ENCODE measurements at places on chromosomes 3 and 15.
A peak's percentile ranks its signal among the peaks of the same experiment; 100 is the strongest.

- DNase-seq = no peak
These were observed 84.2 kb upstream of the SLC4A7 start for GRCh38 chr3:27568393-27568792.

- no peak for DNase-seq
These were observed 494 bp downstream of the GCSAM start for GRCh38 chr3:112132554-112132953.

DNA sequence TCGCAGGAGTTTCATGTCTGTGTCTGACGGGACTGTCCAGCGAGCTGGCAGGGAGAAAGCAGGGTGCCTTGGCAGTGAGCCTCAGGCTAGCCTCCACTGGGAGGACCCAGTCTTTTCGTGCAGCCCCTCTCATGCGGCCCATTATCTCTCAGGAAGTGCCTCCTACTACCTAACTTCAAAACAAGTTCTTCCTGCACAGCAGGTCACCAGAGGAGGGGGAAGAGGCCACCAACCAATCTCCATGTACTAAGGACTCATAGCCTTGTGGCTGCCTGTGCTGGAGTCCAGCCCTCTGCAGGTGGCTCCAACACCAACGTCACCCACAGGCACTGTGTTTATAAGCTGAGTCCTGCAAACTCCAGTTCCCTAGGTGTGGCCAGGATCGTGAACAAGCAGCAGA lies 4.8 kb downstream of the VIPR1 start:
- DNase-seq = no peak

DNA sequence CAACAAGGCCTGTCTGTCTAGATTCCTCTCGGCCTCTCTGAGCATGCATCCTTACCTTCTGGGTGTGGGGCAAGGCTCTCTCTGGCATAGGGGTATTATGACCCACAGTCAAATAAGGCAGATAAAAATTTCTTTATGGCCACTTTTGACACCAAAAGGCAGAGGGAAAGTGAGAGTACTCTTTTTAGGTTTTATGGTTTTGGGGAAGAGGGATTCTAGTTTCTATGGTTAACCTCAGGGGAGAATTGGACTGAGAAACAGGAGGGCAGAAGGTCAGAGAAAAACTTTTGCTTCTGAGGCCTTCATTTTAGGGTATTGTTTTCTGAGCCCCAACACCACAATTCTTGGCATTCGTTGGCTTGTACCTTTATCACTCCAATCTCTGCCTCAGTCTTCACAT lies 70.0 kb upstream of the CCDC54 start:
- DNase-seq = no peak

GRCh38 chr3:134809427-134810051 lies 14.5 kb downstream of the EPHB1 start:
- DNase-seq = no peak

DNA sequence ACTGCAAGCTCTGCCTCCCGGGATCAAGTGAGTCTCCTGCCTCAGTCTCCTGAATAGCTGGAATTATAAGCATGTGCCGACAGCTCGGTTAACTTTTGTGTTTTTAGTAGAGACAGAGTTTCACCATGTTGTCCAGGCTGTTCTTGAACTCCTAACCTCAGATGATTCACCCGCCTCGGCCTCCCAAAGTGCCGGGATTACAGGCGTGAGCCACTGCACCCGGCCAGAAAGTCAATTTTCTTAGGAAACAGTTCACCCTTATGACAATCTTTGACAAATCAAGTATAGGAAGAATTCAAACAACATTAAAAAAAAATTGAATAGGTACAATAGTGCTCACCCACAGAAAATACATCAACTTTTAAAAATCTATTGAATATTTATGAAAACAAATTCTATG lies 23.6 kb upstream of the DUT start:
- DNase-seq = no peak

GRCh38 chr3:133928136-133928893 lies 32.6 kb upstream of the RAB6B start:
- DNase-seq = no peak

DNA sequence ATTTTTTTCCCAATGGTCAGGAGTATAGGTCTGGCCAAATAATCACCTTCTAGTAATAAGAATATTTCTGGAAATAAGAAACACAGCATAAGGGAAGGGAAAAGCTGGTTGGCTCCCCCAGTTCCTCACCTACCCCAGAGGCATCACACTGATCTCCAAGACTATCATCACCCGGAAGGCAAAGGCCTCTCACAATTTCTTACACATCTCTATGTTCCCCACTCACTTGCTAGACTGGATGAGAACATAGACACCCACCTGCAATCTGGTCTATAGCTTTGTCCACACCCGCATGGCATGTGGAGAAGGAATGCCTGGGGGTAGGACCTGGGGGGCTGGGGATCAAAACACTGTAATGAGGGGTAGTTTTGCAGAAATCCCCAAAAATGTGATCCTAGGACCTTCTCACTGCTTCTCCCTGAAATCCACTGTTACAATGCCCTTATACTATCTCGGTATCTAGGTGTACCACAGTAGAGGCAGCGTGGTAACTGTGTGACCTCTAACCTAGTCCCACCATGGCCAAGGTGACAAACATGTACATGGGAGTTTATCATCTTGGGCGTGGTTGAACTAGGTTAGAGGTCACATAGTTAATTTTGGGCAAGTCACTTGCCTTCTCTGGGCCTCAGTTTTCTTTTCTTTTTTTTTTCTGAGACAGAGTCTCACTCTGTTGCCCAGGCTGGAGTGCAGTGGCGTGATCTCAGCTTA lies 29.5 kb upstream of the NRROS start:
- DNase-seq = no peak

DNA sequence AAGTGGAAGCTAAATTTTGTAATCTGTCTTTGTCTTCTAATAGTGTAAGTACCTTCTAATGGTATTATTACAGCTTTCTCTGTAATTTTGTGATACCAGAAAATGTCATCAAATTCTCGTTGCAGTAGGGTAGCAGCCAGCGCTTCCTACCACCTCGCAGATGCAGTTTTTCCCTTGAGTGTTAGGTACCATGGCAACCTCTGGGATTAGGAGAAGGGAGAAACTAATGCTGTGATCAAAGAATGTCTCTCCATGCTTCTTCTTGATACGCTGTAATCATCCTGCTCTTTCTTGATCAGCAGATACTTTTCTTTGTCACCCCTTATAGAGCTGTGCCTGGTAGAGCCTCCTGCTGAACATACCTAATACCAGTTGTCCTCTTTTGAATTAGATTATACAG lies 27.7 kb downstream of the SRP14 start:
- DNase-seq = no peak

- no peak for DNase-seq
These were observed 208.4 kb upstream of the CGNL1 start for GRCh38 chr15:57167821-57168395.

- DNase-seq = no peak
These were observed 491.4 kb downstream of the TUSC7 start for GRCh38 chr3:117200962-117201361.

GRCh38 chr3:2851361-2851760 lies 258.8 kb downstream of the IL5RA start:
- DNase-seq = peak; percentile 53

DNA sequence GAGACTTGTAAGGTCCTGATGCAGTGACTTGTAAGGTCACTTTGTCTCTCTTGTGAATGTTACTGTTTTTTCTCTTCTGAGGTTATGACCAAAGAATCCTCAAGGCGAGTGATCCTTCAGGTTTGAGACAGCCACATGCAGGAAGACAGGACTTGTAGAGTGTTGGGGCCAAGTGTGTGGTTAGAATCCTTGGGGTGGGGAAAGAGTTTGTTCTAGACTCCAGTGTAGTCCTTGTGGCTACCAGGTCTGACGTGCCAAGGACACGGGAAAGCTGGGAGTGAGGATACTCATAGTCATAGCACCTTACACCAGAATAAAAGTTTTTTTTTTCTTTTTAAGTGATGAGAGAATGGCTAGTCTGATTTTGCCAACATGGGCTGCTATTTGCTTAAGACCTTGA lies 7.3 kb upstream of the SACM1L start:
- no peak for DNase-seq

GRCh38 chr3:55729546-55729945 lies 242.4 kb upstream of the WNT5A start:
- DNase-seq = no peak

GRCh38 chr3:100682056-100682853 lies 27.0 kb upstream of the TFG start:
- no peak for DNase-seq

GRCh38 chr15:78438619-78439285 lies 736 bp downstream of the IREB2 start:
- DNase-seq = peak; percentile 62

DNA sequence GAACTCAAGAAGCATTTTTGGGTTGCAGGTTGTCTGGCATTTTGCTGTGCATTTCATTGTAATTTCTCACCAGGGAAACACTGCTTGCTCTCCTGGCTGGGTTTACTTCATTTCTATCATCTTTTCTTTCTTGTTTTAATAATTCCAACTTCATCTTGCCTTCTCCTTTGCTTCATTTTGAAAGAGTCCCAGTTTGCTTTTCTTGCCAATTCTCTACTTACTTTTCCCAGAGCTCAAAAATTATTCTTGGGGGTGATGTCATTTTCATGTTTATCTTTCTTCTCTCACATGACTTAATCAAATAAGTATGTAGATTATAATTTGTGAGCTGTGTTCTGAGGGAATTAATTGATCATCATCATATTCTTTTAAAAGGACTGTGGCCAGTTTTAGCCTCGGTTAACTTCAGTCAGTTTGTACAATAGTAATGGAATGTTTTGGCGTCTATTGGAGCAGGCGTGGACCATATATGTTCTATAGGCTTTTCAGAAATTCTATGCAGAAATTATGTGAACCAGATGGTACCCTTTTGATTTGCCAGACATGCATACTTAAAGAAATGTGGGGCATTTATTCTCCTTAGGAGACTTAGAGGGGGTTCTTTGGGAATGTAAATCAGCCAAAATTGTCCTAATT lies 30.1 kb downstream of the SH3GL3 start:
- DNase-seq = no peak

- DNase-seq = peak; percentile 44
These were observed 2.0 kb upstream of the MCF2L2 start for GRCh38 chr3:183430325-183430957.

DNA sequence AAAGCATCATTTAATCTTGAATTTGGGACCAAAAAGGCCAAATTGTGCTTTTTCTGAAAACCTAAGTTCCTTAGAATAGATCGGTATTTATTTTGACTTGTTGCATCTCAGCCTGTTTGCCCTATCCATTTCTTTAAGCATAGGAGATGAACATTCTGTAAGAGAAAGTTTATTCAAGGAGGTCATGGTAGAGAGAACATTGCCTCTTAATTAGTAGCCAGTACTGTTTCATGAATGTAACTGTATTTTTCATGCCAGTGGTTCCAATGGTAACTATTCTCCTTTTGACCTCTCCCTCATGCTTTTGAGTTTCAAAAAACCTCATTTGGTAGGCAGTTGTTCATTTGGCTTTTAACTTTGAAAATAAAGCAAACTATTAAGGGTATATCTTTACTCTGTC lies 55.4 kb downstream of the ARMC8 start:
- no peak for DNase-seq

- no peak for DNase-seq
These were observed 44.0 kb upstream of the ALCAM start for GRCh38 chr3:105322570-105323273.

DNA sequence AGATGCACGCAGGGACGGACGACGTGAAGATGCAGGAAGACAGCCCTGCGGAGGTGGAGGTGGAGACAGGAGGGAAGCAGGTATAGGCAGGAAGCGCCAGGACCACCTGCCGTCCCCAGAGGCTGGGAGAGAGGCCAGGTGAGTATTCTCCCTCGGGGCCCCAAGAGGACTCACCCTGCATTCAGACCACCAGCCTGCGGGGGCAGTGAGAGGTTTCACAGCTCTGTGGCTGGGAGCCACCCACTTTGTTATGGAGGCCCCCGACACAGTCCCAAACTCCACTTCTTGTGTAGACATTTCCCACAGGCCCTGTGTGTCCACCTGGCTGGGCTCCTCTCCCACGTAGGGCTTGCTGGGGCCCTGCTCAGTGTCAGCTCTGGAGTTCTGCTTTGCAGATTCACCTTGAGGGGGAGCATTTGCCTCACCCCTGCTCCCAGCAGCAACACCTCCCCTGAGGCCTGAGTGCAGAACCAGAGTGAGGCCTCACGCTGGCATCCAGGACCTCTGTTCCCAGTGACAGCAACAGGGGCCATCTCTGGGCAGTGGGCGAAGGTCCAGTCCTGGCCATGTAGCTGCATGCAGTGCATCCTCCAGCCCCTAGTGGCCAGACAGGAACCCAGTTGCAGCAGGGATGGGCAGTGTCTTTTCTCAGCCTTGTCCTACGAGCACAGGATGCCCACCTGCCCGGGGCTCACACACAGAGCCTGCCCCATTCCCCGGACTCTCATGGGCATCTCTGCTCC lies 119.4 kb upstream of the IQSEC1 start:
- peak; percentile 26 for DNase-seq

DNA sequence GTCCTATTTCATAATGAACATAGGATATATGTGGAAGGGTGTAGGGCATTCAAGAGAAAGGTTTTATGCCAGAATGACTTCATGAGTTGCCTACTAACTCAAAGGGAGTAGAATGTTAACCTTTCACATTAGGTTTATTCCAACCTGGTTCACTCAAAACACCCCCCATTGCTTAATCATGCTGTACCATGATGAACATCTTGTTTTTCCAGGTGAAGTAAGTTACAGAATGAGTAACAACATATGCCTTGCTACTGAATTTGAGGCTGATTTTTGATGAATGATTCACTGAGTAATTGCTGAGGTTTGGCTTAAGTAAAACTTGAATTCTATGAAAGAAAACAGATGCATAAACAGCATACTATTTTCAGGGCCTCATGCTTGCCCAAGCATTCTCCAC lies 5.9 kb upstream of the CLDN16 start:
- DNase-seq = no peak
